CD4-positive, alpha-beta T cell treated with Interleukin-6 for 4 hours (primary cell): ENCODE measurements at places on chromosomes 5 and 9.

DNA sequence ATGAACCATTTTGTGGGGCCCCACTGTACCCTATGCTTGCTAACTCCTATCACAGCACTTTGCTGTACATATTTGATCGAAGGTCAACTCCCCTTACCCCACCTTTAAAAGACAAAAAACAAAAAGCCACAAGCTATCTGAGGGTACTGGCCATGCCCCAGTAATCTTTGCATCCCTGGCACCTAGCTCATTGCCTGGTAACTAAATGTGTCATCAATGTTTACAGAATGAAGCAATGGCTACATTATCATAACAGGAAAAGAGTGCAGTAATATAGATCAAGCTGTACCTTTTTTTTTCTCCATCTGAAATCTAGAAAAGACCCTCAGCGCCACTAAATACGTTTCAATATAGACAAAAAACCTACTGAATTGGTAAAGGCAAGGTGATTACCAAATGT lies 188.0 kb downstream of the ELAVL2 start:
- no peak for DNase-seq

DNA sequence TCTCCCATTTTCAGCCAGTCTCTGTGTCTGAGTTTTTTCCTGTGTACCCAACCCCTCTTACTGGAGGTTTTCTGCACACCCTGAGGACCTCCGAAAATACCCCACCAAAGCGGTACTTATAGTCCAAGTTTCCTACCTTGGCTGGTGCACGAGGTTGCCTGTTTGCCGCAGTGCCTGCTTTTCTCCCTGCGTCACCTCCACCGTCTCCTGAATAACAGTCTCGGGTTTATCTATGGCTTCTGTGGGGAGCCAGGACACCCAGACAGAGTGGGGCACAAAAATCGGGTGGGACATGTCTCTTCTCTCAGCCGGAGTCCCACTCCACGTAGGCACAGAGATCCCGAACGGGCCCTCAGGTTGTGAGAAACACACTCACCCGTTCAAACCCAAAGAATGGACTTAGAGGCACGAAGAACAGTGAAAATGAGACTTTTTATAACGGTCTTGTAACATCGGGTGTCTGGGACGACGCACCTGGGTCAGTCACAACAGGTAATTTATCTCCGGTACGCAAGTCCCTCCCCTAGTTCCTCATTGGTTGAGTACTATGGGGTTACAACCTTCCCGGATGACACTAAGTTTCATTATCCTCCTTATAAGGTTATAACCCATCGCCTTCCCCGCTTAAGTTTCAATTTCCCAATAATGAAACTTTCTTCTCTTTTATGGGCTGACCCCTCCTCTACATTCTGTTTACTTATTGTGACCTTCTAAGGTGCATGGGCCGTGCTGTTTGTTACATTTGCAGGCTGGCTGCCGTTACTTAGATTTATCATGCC lies 970.2 kb upstream of the COX7C start:
- DNase-seq = no peak

DNA sequence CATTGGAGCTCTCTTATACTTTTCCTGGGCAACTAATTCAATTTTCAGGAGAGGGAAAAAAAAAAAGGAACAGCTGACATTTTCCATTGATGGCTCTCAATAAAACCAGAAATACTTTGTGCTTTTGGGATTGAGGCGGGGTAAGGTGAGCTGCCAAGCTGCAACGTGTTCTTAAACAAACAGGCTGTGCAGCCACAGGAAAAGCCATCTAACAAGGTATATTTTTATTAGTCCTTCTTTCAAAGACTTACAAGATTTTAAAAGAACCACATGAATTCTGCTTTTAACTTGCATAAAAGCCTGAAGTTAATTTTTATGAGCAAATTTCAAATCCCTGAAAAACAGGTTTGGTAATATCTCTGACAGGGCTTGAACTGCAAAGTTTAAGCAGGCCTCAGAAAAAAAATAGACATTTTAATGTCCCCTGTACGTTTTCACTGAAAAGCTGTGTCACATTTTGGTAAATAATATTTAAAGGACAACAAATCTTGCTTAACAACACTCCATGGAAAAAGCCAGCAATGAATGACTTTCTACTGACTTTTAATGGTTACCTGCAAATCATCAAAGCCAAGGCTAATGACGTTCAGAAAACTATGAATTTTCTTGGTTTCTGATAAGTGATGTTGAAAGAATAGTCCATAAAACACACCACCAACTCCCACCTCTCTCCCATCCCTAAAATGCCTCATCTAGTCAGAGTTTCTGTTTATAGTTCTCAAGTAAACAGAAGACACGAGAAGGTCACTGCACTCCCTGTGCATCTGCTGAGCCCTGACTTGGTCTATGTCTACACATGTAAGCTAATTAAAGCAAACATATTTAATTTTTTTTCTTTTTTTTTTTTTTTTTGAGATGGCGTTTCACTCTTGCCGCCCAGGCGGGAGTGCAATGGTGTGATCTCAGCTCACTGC lies 433.6 kb downstream of the PIK3R1 start:
- no peak for DNase-seq

DNA sequence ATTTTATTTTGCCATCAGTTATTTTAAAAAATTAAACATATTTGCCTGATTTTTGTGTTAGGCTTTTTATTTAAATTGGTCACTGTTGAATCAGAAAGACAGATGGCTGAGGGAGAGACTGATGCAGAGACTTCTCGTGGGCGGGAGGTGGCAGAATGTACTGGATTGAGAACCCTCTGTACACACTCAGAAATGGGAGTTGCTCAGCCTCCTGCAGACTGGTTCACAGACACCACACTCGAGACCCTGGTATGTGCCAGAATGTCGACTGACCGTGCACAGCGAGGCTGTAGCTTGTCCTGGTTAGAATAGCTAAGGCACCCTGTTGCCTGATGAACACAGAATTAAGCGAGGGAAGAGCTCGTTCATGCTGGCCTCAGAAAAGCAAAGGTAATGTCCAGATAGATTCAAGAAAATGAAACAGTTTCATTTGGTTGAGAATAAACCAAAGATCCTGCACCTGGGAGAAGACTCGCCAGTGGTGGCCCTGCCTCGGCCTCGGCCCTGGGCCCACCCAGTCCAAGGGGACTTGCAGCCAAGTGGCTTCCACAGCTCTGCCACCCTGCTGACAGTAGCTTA lies 71.3 kb upstream of the OTULINL start:
- DNase-seq = no peak

GRCh38 chr5:53327811-53328334 lies 152.6 kb upstream of the FST start:
- DNase-seq = no peak
